Prostate gland (tissue), 2 donors: ENCODE measurements at places on chromosomes 5 and 9. TPM values are rescaled to one million over a fixed set of nuclear protein-coding genes. Genes with fewer than 3 reads are reported as not detected.

- H3K27me3 ChIP-seq: no peaks in the 10 kb centered on the region
- no peak overlapping the region for H3K4me3 ChIP-seq
These were observed 77.2 kb upstream of the IRX4 start for GRCh38 chr5:1959725-1960581.

- H3K27me3 ChIP-seq: no peaks in the 10 kb centered on the region
- H3K36me3 ChIP-seq: no peaks in the 10 kb centered on the region
- DNase-seq: peak; percentile 29
These were observed 1.9 kb downstream of the RCL1 start for GRCh38 chr9:4794691-4795090.

DNA sequence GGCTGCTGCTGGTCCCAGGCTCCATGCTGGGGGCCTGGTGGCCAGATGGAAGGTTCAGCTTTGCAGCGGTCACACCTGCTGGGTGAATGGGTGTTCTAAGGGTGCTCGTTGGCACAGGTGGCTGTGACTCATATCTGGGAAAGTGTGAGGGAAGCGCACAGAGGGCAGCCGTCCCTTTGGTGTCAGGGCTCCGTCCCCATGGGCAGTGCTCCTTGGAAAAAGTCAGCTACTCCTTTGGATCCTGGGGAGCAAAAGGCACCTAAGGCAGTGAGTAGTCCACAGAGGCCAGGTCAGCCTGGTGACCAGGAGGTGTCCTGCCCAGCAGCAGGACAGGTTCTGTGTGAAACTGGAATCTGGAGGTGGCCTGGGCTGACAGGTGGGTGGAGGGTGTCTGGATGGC is 18.4 kb upstream of the GBGT1 start:
- no peak overlapping the region for H3K4me3 ChIP-seq
- no peak overlapping the region for H3K27ac ChIP-seq
- H3K27me3 ChIP-seq: no peaks in the 10 kb centered on the region
- no peak for DNase-seq
- H3K4me1 ChIP-seq: no peaks in the 10 kb centered on the region

- DNase-seq: peak; percentile 48
- no peaks in the 10 kb centered on the region for H3K36me3 ChIP-seq
- H3K4me3 ChIP-seq: no peak overlapping the region
- no peaks in the 10 kb centered on the region for H3K27me3 ChIP-seq
These were observed 134.6 kb upstream of the CPEB4 start for GRCh38 chr5:173753307-173754168.

GRCh38 chr5:173325091-173325698 is 3.0 kb downstream of the STC2 start:
- no peaks in the 10 kb centered on the region for H3K36me3 ChIP-seq
- peaks cover 15% of the 10 kb centered on the region for H3K27me3 ChIP-seq
- DNase-seq: no peak
- H3K4me1 ChIP-seq: peaks cover 15% of the 10 kb centered on the region
- no peak overlapping the region for H3K4me3 ChIP-seq

DNA sequence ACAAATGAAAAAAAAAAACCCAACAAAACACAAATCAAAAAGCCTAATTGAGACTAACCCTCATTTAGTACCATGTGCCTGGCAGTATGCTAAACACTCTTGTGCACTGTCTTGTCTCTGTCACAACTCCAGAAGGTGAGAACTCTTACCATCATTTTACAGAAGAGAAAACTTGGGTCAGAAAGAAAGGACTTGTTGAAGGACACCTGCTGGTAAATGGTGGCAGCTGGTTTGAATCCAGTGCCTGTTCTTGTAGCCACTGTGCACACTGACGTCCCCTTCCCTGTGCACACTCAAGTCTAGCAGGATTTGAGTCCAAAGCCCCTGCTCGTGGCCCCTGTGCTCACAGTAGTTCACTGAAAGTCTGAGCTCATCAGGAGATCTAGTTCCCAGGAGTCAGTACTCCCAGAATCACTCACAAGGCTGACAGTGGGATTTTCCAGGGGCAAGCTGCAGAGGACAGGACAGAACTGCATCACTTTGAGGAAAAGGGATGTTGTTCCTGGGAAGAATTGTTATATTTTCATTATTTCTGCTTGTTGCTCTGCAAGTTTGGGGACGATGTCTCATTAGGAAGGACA is 43.0 kb upstream of the HSD17B4 start:
- no peak overlapping the region for H3K27ac ChIP-seq
- H3K4me1 ChIP-seq: no peaks in the 10 kb centered on the region
- no peak for DNase-seq
- H3K36me3 ChIP-seq: no peaks in the 10 kb centered on the region
- no peaks in the 10 kb centered on the region for H3K27me3 ChIP-seq
- no peak overlapping the region for H3K4me3 ChIP-seq

PCDHA10 gene
- total RNA-seq: 2.2 TPM

OTP gene
- total RNA-seq: not detected
